Ovary (tissue), 10 donors: ENCODE measurements at places on chromosomes 3 and 15. TPM values are rescaled to one million over a fixed set of nuclear protein-coding genes. Genes with fewer than 3 reads are reported as not detected.

DNA sequence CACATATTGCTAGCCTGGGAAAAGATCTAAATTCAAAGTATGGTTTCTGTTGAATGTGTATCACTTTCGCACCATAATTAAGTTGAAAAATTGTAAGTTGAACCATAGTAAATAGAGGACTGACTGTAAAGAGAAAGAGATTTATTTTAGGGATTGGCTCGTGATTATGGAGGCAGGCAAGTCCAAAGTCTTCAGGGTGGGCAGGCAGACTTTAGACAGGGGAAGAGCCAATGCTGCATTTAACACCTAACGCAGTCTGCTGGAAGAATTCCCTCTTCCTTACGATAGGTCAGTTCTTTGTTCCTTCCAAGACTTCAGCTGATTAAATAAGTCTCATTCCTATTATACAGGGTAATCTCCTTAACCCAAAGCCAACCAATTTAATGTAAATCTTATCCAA is 15.8 kb downstream of the C3orf85 start:
- no peaks in the 10 kb centered on the region for H3K36me3 ChIP-seq
- no peak overlapping the region for H3K4me3 ChIP-seq
- no peaks in the 10 kb centered on the region for H3K4me1 ChIP-seq

- H3K4me3 ChIP-seq = no peak overlapping the region
- no peak overlapping the region for H3K27ac ChIP-seq
- no peaks in the 10 kb centered on the region for H3K36me3 ChIP-seq
Observed at GRCh38 chr3:62892951-62893350, 17.7 kb upstream of the CADPS start.

MUC4 gene
- total RNA-seq = not detected

TGM5 gene
- not detected for total RNA-seq

DNA sequence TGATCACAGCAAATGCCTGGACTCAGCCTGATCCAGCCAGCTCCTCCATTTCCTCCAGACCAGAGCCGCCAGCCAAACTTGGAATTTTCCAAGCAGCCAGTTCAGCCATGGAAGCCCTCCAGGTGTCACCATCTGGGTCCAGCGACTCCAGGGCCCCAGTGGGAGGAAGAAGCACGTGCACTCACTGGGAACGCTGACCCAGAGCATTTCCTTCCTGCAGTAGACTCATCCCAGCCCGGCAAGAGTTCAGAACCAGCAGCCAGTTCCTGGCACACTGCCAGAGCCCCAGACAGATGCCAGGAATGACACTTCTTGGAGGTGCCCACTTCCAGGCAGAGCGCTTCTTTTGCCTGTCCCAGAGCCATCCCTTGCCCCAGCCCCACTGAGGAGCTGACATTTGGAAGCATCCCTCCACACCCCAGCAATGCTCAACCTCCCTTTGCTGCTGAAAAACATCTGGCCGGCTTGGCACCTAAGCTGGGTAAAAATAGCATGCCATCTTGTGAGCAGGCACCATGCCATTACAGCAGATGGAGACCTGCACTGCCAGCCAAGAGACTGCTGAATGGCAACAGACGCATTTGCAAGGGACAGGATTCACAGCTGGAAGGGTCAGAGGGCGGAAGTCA is 460.3 kb upstream of the PROK2 start:
- H3K4me1 ChIP-seq = peaks cover 20% of the 10 kb centered on the region
- no peak overlapping the region for H3K4me3 ChIP-seq
- no peaks in the 10 kb centered on the region for H3K27me3 ChIP-seq
- no peak for DNase-seq
- no peak overlapping the region for H3K27ac ChIP-seq

DNA sequence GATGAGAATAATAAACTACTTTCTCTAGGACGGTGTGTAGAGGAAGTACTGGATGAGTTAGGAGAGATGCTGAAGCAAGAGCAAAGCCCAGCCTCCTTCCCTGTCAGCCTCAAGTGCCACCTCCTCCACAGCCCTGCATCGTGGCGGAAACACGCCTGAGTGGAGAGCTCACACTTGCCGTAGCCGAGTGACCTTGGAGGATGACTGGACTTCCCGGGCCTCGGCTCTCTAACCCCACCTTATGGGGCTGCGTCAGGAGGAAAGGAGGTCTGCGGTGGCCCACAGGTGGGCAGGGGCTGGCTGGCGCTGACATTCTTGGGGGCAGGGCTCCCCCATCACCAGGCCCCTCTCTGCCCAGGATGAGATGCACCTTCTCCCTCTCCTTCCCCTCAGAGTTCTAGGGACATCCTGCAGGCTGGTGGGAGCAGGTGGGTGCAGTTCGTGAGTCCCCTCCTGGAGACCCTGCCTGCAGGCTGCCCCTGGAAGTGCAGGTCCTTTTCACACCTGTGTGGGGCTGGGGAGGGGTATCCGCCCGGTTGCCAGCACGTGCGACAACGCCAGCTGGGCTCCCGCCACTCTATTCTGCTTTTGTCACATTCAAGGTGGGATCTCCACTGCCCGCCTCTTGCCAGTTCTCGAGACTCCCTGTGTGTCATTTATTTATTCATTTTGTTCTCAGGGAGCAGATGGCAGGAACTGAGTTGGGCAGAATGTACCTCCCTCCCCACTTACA is 175.2 kb downstream of the MEGF11 start:
- peaks cover 6% of the 10 kb centered on the region for H3K4me1 ChIP-seq
- H3K36me3 ChIP-seq = no peaks in the 10 kb centered on the region
- H3K27ac ChIP-seq = no peak overlapping the region
- DNase-seq = no peak
- H3K27me3 ChIP-seq = no peaks in the 10 kb centered on the region

- DNase-seq = no peak
- no peaks in the 10 kb centered on the region for H3K36me3 ChIP-seq
- no peaks in the 10 kb centered on the region for H3K4me1 ChIP-seq
- H3K27ac ChIP-seq = no peak overlapping the region
- H3K27me3 ChIP-seq = no peaks in the 10 kb centered on the region
Observed at GRCh38 chr3:159619341-159619885, 369.2 kb upstream of the IL12A start.

DNA sequence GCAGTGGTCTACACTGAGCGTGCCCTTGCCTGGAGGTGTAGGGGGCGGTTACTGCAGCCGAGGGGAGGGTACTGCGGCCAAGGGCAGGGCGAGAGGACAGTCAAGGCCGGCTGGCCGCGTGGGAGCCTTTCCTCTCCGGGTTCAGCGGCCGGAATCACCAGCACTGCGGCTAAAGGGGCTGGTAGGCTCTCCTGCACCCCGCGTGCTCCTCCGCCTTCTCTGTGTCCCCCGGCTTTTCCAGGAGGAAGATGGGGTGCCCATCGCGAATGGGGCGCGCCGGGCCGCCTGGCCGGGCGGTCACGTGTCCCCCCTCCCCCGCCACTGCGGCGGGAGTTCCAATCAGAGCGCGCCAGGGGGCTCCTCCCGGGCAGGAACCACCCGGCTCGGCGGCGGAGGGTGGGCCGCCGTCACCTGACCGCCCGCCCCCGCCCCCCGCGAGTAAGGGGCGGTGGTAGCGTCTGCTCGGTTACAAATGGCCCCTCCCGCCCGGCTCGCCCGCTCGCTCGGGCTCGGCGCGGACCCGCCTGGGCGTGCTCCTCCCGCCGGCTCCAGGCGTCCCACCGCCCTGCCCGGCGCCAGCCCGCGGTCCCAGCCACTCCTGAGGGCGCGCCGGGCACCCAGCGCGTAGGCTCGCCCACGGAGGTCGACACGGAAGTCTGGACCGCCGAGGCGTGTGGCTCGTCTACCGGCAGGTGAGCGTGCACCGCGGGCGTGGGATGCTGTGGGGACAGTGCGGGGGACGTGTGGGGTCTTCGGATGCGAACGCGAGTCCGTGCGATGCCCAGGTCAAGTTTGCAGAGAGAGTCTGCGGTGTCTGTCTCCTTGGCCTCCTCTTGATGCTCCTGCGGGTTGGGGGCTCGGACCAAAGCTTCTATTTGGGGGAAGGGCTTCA is 242.6 kb upstream of the TOPAZ1 start:
- H3K4me1 ChIP-seq = peaks cover 19% of the 10 kb centered on the region
- DNase-seq = no peak
- H3K36me3 ChIP-seq = no peaks in the 10 kb centered on the region
- no peak overlapping the region for H3K27ac ChIP-seq
- no peaks in the 10 kb centered on the region for H3K27me3 ChIP-seq

GOLGA6L10 gene
- total RNA-seq = 1.5 TPM

DNA sequence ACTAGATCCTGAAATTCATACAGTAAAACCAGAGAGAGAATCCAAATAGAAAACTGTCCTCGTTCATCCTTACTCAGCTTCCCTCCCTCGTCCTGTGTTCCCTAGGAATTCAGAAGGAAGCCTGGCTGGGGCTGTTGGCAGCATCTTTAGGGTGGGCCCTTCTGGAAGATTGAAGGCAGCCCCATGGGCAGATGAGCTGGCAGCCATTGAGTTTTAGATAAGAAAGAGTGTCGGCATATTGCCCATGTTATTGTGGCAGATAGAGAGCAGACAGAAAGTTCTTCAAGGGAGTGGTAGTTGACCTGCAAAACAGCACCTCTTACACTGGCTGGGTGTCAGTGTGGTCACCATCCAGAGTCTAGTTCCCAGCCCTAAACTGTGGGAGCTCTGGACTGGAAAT is 23.5 kb downstream of the TMOD2 start:
- H3K4me1 ChIP-seq = no peaks in the 10 kb centered on the region
- H3K4me3 ChIP-seq = no peak overlapping the region

- no peaks in the 10 kb centered on the region for H3K27me3 ChIP-seq
- H3K4me1 ChIP-seq = no peaks in the 10 kb centered on the region
- no peaks in the 10 kb centered on the region for H3K36me3 ChIP-seq
- H3K27ac ChIP-seq = no peak overlapping the region
Observed at GRCh38 chr3:72530426-72530825, 317.8 kb downstream of the SHQ1 start.

GRCh38 chr15:48421362-48421761 is 90.1 kb downstream of the DUT start:
- H3K4me1 ChIP-seq = peaks cover 13% of the 10 kb centered on the region
- H3K4me3 ChIP-seq = no peak overlapping the region
- H3K27ac ChIP-seq = no peak overlapping the region

GRCh38 chr15:95085056-95085455 is 853.7 kb downstream of the MCTP2 start:
- H3K4me1 ChIP-seq = no peaks in the 10 kb centered on the region
- H3K27me3 ChIP-seq = no peaks in the 10 kb centered on the region
- H3K27ac ChIP-seq = no peak overlapping the region
- no peaks in the 10 kb centered on the region for H3K36me3 ChIP-seq
- no peak for DNase-seq

EPHB3 gene
- 31.0 TPM for total RNA-seq

GRCh38 chr3:40765884-40766283 is 241.1 kb downstream of the ZNF621 start:
- no peak for DNase-seq
- no peaks in the 10 kb centered on the region for H3K27me3 ChIP-seq
- H3K4me3 ChIP-seq = no peak overlapping the region
- no peak overlapping the region for H3K27ac ChIP-seq
- no peaks in the 10 kb centered on the region for H3K36me3 ChIP-seq
- no peaks in the 10 kb centered on the region for H3K4me1 ChIP-seq

DNA sequence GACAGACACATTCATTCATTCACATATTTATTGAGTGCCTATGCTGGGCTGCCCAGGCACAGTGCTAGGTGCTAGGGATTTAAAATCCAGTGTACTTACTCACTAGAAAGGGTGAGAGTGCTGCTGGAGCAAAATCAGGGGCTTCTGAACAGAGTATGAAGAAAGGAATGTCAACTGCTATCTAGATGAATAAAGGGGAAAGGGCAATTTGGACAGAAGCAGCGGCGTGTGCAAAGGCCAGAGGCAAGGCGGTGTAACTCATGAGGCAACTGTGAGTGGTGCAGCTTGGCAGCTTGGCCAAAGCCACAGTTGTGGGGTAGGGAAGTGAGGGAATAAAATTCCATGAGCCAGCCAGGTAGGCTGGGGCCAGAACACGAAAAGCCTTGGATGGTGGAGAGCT is 76.7 kb downstream of the RAD18 start:
- H3K4me3 ChIP-seq = no peak overlapping the region
- H3K4me1 ChIP-seq = peaks cover 4% of the 10 kb centered on the region
- H3K27me3 ChIP-seq = no peaks in the 10 kb centered on the region
- no peak for DNase-seq

DNA sequence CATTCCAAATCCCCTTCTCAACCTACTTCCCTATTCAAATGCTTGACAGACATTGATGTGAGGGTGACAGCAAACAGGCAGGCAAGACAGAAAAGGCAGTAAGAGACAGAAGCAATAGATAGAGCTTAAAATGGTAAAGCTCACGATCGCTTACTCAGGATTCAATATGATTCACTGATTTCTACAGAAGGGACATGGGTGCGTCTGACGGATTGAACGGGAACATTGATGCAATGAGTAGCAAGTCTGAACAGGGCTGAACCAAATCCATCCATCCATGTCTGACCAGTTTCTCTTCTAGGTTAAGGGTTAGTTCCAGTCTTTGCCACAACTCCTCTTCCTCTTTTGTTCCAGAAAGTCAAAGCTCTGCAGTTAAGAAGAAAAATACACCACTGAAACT is 35.1 kb downstream of the P2RY1 start:
- no peaks in the 10 kb centered on the region for H3K36me3 ChIP-seq
- no peak for DNase-seq
- H3K4me3 ChIP-seq = no peak overlapping the region
- no peak overlapping the region for H3K27ac ChIP-seq

TRAT1 gene
- 0.20 TPM for total RNA-seq

DNA sequence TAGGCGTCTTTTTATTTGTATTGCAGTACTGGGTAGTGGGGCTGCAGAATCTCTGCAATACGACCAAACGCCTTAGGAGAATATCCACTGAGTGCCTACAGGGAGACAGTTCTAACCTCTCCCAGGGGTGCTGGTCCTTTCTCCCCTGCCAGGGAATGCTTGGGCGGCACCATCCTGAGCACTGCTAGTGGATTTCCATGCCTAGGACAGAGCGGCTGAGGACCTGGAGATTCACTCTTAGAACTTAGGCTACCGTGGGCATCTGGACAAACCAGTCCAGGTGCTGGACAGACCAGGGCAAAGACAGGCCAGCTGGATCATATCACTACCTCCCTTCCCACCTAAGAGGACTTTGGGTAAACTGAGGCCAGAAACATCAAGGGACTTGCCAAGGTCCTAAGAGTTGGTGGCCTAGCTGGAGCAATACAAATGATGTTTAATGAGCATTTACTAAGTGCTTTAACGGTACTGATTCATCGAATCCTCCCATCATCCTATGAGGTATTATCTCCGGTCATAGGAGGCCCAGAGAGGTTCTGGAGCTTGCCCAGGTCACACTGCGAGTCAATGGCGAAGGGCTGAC is 902 bp downstream of the TMEM44 start:
- H3K4me1 ChIP-seq = no peaks in the 10 kb centered on the region
- no peaks in the 10 kb centered on the region for H3K36me3 ChIP-seq
- no peak for DNase-seq
- no peaks in the 10 kb centered on the region for H3K27me3 ChIP-seq
- peak overlapping the region; percentile 31 for H3K4me3 ChIP-seq

IGSF10 gene
- total RNA-seq = 59.5 TPM
